Activated CD4-positive, CD25-positive, alpha-beta regulatory T cell treated with anti-CD3 and anti-CD28 coated beads, Interleukin-2, amount 50 U/mL, for 72 hours (primary cell): ENCODE measurements at places on chromosomes 2 and 18.

GRCh38 chr2:16218161-16218560 is 277.8 kb downstream of the MYCN start:
- DNase-seq, result no peak

DNA sequence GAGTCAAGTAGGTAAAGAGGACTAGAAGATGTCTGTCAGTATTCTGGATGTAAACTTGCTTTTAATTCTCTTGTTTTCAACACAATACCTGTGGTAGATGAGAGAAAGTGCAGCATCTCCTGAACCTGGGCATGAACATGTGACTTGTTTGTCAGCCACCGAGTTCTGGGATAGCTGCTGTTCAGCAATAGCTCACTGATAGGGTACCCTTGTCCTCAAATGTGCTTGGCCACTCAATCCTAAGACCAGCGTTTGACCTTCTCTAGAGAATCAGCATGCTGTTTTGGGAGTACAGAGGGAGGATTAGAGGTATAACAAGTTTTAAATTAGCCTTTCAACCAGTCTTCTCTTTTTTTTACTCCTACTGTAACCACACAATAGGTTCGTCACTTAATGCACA is 23.2 kb downstream of the RPIA start:
- DNase-seq, result no peak

DNA sequence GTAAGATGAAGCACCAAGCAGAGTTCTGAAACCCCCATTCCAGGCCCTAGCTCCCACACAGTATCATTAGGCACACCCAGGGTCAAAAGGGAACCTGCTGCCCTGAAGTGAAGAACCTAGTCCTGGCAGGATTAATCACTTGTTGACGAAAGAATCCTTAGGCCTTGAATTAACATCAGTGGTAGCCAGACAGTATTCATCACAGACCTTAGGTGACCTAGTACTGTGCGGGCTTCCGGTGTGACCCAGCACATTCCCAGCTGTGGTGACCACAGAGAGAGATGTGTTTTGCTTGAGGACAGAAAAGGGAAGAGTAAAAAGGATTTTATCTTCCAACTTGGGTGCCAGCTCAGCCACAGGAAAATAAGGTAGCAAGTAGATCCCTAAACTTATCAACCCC is 1071.4 kb upstream of the FAM98A start:
- no peak for DNase-seq

GRCh38 chr2:68791914-68792313 is 57.3 kb downstream of the ARHGAP25 start:
- no peak for DNase-seq

DNA sequence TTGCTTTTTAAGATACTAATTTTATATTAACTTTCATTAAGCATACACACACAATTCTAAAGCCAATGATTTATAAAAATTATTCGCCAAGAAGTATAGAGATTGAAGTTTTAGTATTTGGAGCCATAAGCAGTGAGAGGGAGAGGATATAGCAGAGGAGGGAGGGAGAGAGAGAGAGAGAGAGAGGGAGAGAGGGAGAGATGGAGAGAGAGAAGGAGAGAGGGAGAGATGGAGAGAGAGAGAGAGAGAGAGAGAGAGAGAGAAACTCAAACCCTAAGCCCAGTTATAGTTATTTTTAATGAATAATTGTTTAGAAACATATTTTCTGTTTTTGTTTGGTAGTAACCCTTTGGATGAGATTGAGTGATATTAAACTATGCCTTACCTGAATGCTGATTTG is 5.3 kb downstream of the TWIST2 start:
- DNase-seq, result no peak

- DNase-seq, result no peak
Observed at GRCh38 chr18:59718464-59719157, 21.4 kb upstream of the CCBE1 start.

DNA sequence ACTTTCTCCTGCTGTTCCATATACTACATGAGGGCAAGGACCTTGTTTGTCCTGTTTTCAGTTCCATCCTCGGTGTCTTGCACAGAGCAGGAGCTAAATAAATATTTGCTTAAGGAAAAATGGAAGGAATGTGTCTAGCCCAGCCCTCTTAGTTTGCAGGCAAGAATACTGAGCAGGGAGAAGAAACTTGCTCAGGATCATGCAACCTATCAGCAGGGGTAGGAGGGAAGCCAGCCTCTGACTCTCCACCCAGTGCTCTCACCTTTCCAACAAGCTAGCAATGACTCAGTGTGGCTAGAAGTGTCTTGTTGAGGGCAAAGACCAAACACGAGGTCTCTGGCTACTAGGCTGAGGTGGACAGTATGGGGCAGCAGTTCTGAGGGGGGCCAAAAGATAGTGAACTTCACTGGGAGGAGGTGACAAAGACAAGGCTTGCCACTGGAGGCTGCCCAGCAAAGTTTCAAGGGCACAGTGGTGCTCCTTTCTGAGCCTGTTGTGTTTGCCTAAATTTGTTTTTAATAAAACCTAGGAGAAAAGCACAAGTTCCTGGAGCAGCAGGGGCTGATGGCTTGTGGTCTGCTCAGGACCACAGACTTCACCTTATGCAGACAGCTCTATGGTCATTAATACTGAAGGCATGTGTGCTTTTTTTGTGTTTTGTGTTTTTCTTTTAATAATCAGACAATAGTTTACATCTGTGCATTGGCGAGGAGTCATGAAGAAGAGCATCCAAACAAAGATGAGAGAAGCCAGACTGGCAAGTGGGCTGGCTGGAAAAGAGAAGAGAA is 49.1 kb upstream of the CTAGE1 start:
- no peak for DNase-seq

DNA sequence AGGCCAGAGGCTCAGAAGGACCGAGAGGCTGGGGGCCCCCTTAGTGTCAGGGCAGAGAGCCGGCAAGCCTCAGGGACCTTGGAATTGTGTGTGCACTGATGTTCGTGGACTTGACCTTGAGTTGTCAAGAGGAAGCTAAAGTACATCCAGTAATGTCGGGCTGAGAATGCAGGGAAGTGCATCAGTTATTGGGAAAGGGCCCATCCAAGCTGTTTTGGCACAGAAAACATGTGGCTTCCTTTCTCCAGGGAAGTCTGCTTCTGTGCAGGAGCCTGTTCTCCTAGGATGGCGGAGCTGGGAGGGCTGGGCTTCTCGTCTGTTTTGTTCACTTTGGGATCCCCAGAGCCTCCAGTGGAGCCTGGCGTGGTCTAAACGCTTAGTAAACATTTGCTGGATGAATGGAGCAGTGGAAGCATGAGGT is 23.7 kb downstream of the ATOH8 start:
- no peak for DNase-seq

GRCh38 chr2:402721-403120 is 114.8 kb upstream of the ALKAL2 start:
- no peak for DNase-seq

- DNase-seq, result no peak
Observed at GRCh38 chr2:202612145-202612544, 22.6 kb upstream of the FAM117B start.

- no peak for DNase-seq
Observed at GRCh38 chr2:239566995-239567568, 166.3 kb upstream of the HDAC4 start.
